Foreskin keratinocyte (primary cell): ENCODE measurements at places on chromosomes 1 and 21.

- DNase-seq: no peak
Measured at GRCh38 chr1:217484871-217485270, 146.0 kb downstream of the GPATCH2 start.

DNA sequence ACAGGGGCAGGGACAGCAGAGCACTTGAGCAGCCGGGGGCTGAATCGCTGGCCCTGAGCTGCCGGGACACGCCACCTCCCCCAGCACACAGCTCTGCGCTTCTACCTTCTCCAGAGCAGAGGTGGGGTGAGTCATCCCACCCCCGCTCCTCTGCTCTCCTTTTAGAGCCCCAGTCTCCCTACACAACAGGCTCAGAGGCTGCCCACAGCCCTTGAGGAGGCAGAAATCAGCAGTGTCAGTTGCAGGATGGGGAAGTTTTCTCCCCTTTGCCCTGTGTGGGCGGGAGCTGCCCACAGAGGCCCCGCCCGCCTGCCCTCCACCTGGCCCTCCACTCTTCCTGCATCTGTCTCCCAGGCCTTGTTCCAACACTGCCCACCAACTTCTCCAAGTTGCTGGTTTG is 94.6 kb downstream of the STUM start:
- DNase-seq: peak; percentile 38

DNA sequence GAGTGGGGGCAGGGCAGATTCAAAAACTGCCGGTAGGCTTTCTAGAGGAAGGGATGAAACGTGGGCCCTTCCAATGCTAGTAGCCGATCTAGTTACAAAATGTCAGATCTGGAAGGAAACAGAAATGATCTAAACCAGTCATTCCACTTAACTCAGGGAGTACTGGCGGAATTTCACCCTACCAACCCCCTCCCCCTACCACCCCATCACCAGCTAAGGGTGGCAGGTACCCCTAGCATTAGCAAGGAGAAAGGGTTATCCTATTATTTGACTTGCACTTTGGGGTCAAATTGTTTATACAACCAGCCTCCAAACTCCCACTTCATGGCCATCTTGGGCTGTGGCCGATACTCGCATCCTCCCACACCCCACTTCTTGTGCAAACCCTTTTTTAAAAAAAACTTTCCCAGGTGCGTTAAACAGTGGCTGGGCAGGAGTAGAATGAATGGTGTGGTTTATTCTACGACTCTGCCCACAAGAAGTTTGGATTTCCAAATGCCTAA is 644 bp upstream of the MRPL24 start:
- no peak for DNase-seq

- no peak for DNase-seq
Measured at GRCh38 chr21:27212441-27212840, 245.6 kb upstream of the ADAMTS5 start.

GRCh38 chr1:205064741-205065316 is 19.4 kb downstream of the TMEM81 start:
- DNase-seq: no peak

DNA sequence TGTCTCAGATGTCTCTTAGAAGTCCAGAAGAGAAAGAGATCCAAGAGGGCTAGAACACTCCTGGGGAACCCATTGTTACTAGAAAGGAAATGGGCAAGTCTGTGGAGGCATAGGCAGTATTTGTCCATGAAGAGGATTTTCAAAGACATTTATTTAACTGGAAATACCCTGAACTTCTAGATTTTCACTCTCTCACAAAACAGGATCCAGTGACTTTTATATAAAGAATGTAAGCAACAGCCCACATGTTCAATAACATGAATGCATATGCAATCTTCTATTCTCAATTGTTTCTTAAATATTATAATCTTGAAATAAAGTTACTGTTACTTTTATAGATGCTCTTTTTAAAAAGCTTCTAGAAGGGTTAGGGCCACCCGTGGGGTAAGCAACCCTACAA is 53.4 kb downstream of the TBX15 start:
- DNase-seq: no peak

DNA sequence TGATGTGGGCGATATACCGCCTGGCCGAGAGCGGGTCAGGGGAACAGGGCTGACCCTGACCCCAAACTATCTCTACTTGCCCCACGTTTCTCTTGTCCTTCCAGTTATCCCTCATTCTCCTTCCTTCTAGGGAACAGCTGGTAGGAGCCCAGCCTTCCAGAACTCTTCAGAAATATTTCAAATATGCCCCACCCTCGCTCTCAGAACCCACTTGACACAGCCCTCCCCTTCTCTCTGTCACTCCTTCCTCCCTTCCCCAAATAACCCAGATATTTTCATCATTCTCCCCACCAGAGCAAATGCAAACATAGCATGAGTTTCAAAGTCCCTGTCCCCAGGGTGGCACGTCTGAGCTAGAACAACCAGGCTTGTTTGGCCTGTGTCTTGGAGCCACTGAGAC is 1.1 kb downstream of the CACNA1S start:
- no peak for DNase-seq

DNA sequence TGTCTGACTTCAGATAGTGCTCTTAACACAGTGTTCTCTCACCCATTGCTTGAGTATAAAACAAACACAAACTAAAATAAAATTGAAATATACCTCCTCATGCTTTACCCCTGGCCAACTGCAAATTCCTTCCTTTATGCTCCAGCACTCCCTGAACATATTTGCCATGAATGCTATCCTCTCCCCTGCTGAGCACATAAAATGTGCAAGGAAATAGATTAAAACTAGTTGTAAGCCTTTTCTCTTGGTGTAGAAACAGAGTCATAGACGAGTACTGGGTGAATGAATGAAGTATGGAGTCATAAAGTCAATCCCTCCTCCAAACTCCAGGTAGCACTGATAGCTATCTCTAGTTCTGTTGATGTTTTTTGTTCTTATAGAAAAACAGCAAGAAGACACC is 2.6 kb downstream of the GPR161 start:
- DNase-seq: no peak

DNA sequence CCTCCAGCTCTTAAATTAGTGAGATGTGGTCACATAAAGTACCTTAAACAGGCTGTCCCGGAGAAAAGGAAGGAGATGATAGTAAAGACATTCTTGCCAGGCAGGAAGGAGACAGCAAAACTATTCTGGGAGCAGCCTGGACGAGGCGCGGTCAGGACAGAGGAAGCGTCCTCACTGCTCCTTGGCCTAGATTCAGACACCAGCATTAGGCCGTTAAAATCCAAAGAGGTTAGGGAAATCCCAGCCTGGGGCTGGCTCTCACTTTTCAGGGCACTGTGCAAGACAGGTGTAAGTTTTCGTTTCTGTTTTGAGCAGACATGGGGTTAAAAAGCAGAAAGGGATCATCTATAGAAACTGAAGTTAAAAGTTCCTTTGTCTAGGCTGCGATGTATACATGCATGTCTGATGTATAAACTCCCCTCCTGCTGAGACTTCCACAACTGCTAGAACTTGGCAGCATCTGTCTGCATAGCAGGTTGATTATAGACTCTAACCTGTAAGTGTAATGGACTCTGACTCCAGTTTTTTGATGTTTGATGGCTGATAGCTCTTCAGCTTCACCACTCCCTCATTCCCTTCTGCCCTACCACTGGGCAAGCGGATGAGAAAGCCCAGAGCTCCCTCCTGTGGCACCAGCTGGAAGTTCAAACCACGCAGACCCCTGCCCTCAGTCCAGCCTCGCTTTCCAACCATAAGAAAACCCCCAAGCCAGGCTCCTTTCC is 21.5 kb downstream of the STPG1 start:
- DNase-seq: no peak

- DNase-seq: no peak
Measured at GRCh38 chr1:100075773-100076172, 57.0 kb downstream of the SASS6 start.

DNA sequence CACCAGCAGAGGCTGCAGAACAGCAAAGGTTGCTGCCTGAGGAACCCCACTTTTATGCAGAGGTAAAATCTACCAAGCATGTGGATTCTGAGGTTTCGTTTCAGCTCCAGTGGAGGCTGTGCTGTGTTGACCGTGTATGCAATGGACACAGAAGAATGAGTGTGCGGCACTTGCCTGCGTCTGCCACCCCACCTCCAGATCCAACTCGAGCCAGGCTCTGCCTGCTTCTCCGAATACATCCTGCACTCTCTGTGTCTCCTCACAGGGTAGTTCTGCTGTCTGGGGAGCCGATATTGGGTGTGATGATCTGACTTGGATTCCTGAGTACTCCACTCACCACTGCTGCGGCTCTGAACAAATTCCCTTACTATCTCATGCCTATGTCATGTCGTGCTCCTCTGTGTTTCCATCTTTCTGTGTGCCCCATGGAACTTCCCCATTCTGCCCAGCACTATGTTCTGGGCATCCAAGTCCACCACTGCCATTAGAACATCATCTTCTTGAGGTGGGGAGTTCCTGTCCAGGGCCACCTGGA is 129.8 kb downstream of the SLC45A1 start:
- DNase-seq: no peak

DNA sequence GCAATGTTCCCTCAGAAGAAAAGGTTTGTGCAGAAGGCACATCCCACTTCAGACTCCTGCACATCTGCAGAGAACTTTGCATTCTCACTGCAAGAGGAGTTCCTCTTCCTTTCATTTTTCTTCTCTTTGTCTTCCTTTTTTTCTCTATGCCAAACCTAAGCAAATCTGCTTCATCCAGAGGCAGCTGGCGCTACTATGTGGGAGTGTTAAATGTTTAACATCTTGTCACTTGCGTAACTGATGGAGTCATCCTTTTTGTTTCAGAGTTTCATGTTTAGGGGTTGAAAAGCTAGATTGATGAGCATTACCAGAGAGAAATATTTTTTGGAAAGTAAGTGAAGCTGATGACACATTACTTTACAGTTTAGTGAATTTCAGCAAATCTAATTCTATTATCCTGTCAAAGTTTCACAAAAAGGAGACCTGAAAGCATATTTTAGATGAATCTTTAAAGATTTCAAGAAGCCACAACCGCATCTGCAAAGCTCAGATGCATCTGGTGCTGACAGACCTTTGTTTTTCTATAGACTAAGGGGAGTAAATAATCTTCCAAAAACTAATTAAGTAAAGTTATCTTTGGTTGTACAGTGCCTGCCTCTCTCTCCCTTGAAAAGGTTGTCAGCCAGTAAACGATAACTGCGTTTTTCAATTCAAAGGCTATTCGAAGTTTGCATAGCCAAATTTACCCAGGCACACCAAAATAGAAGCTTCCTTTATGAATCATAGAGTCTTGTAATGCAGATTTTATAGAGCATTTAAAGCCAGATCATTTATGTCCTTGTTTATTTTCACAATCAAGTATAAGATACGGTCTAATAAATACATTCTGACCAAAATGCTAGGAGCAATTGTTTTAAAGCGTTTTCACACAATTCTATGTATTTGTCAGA is 1.2 kb upstream of the LRRC53 start:
- no peak for DNase-seq

DNA sequence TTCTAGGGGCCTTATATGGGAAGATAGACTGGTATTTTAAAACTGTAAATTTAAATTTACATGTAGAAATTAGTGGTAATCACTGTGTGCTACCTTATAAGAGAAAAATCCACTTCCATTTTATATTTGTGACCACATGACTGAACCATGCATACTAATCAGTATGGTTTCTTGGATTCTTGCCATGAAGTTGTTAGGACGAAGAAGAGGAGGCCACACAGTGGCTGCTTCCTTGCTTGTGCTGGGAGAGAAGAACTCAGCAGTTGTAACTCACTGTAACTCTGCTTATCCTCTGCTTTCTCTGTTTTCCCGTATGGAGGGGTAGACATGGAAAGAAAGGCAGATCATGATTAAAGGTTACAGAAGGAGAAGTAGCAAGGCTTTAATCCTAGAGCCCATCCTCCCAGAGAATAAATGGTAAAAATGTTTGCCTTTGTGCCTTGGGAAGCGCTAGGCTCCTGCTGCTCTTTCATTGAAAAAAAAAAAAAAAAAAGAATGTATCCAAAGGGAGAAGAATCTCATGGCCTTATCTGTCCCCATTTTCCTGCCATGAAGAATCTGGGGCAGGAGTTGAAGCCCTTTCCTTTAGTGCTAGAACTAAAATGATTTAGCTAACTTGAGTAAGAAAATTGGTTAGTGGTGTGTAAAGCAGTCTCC is 32.4 kb downstream of the KCTD3 start:
- DNase-seq: peak; percentile 48

- no peak for DNase-seq
Measured at GRCh38 chr1:85368073-85368770, 91.8 kb upstream of the BCL10 start.

- DNase-seq: no peak
Measured at GRCh38 chr1:145877923-145878486, 7.7 kb downstream of the ANKRD35 start.

GRCh38 chr1:213623862-213624261 is 363.9 kb upstream of the PROX1 start:
- no peak for DNase-seq

DNA sequence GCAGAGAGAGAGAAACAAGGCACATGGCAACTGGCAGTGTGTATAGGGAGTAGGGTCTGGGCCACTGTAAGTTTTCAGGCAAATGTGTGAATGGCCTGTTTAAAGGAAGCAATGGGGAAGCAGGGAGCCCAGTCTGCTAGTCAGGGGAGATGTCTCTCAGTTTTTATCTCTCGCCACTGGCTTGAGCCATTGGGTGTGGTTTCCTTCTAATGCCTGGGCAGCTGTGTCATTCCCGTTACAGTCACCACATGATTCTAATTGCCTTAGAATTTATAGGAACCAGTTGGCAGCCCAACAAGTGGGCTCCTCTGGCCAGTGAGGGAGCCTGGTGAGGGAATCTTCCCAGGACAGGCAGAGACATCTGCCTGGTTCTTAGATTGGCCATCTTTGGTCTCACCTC is 182.4 kb downstream of the DISC1 start:
- DNase-seq: peak; percentile 58

GRCh38 chr1:76005765-76006164 is 68.8 kb upstream of the ST6GALNAC3 start:
- DNase-seq: no peak

DNA sequence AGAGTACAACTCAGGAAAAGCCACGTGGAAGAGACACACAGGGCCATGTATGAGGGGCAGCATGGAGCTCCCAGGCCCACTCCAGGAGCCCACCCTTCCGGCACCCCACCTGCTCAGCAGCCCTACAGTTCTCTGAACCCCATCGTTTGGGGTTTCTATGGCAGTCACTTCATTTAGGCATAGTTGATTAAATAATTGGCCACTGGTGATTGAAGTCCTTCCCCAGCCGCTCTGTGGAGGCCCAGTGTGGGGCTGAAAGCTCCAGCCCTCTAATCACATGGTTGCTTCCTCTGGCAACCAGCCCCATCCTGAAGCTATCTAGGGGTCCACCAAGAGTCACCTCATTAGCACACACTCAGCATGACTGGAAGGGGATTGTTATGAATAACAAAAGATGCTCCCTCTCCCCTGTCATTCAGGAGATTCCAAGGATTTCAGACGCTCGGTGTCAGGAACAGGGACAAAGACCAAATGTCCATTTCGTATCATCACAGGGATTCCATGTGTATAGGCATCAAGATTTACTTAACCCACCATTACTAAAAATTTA is 12.2 kb upstream of the S100A7A start:
- DNase-seq: no peak
